ENCODE measurements at places on chromosomes 4 and X.

GRCh38 chr4:78312989-78313753 is 238.4 kb upstream of the ANXA3 start:
- no peak for DNase-seq

GRCh38 chr4:159191989-159192388 is 89.1 kb downstream of the RAPGEF2 start:
- DNase-seq: no peak

DNA sequence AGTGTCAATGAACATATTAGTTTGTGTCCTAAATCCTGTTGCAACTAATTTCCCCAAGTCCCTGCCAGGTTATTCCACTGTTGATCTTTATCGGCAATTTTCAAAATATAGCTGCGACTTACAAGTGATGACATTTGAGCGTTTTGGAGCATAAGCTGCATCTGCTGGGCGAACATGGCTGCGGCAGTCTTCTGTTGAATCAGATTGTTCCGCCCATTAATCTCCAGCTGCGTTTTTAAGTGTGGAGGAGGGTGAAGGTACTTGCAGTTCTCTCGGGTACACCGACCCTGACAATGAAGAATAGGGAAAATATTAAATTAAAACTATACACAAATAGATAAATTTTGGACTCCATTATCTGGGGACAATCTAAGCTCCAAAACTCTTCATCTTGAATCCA is 82.7 kb downstream of the MBNL3 start:
- DNase-seq: no peak

GRCh38 chr4:140754918-140755773 is 1.0 kb downstream of the TBC1D9 start:
- DNase-seq: no peak

GRCh38 chr4:7020290-7020689 is 22.9 kb upstream of the TADA2B start:
- no peak for DNase-seq

DNA sequence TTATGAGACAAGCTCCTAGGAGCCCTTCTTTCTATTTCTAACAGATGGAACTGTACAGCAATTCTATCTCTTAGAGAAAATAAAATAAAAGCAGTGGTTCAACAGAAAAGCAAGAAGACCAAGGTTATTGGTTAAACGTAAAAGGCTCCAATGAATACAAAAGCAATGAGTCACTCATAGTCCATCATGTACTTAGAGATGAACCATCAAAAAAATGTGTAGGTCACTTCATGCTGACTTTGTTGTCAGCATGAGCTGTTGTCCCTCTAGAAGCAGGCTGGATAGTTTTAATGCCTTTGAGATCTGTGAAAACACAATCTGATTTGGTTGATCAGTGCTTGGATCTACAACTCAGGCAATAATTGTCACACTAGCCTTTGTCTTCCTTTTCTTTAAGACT is 378.6 kb upstream of the ANXA10 start:
- no peak for DNase-seq

- DNase-seq: no peak
These were observed 115.9 kb downstream of the NSUN7 start for GRCh38 chr4:40865696-40866095.

DNA sequence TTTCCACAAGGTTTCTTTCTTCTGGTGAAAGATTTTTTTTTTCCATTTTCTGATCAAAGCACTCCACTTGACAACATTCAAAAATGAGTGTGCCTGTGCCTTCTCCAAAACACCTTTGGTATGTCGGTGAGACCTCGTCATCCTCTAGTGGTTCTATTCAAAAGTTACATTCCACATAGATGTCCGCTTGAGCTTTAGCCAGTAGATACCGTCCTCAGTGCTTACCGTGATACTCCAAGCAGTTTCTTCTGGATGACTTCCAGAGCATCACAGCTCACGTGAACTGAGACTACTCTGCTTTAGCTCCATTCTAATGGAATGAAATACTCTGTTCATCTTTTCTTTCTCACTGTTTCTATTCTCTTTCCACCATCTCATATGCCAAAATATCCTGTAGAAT is 38.2 kb upstream of the VEGFC start:
- DNase-seq: no peak

DNA sequence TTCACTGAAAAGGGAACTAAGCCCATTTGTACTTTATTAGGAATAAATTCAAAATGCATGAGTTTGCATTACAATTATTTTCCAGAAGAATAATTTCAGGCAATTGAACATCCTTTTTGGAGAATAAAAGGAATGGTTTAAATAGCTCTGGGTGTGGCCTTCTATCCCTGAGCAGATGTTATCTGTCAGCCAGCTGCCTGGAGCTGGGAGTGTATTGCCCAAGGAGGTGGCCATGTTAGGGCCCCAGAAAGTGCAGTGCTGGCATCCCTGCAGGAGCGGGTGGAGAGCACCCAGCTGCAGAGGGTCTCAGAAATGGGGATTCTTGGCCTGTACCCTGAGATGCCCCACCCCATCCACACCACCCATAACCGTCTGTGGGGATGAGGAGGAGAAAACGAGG is 21.6 kb upstream of the VEGFD start:
- no peak for DNase-seq

DNA sequence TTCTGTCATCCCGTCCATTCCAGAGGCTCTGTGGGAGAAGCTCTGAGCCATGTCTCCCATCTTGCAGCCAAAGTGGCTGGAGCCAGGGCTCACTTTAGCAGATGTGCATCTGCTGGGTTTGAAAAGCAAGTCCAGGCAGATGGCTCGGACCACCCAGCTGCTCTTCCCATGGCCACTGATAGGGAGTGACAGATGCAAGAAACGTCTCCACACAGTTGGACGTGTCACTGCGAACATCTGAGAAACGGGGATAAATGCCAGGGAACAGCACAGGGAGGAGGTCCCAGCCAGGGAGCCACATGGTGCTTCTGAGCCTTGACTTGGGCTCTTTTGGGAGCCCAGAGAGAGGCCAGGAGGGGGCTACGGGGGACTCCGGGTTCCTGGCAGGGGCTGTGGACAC is 242.3 kb downstream of the AFAP1 start:
- DNase-seq: no peak

- no peak for DNase-seq
These were observed 5.8 kb downstream of the RPS4X start for GRCh38 chrX:72271091-72271788.

DNA sequence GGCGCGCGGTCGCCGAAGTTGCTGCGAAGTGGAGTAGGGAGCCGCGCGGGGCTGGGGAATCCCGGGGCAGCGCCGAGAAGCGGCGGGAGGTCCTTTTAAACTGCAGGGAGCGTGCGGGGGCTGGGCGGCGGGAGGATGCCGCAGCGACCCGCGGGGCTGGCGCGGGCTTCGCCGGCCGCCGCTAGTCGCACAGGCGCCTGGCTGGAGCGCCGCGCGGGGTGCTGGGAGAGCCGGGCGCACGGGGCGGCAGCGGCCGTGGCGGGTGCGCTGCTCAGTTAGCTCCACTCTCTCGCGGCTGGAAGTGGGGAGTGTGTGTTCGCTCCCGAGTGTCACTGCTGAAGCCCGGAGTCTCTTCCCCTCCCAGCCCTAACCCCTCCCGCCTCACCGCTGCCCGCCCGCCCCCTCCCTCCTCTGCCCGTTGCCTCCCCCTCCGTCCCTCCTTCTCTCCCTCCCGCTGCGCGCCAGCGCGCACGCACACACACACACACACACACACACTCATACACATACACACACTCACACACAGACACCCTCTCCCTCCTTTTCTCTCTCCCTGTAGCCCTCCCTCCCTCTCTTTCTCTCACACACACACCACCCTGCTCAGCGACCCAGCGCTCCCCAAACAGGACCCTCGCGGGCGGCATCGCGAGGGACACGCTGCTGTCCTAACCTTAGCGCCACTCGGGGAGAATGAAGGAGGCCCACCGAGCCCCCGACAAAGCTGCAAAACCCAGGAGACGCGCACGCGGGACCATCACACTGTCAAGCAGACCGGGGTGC is at the start of gene NDNF:
Gene NDNF, minus strand, starts transcription at position 312 of the 780 bp plus-strand sequence. CDS start 26,698 bp downstream, outside the sequence.
- DNase-seq: no peak

All from stimulated activated CD8-positive, alpha-beta memory T cell treated with anti-CD3 and anti-CD28 coated beads, Interleukin-2, amount 100 ng/mL, for 1 hour (primary cell).